ENCODE measurements at places on chromosomes 2 and 18. TPM values are rescaled to one million over a fixed set of nuclear protein-coding genes. Genes with fewer than 3 reads are reported as not detected.

DNA sequence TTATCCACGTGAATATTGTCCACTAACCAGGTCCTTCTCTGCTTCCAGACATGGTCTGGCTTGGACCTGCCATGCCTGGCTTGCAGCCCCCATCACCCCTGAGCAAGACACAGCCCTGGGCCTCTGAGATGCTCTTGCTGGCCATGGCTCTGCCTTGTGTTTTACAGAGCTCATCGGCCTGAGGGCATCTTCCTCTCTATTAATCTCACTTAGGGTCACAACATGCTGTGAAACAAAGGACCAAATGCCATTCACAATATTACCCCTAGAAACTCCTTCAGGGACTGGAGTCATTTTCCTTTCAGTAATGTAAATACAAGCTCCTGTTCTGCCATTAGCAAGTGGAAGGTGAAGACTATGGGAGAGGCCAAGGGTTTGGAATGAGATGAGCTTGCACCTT, 6.8 kb upstream of the TPO start:
- DNase-seq = no peak

DNA sequence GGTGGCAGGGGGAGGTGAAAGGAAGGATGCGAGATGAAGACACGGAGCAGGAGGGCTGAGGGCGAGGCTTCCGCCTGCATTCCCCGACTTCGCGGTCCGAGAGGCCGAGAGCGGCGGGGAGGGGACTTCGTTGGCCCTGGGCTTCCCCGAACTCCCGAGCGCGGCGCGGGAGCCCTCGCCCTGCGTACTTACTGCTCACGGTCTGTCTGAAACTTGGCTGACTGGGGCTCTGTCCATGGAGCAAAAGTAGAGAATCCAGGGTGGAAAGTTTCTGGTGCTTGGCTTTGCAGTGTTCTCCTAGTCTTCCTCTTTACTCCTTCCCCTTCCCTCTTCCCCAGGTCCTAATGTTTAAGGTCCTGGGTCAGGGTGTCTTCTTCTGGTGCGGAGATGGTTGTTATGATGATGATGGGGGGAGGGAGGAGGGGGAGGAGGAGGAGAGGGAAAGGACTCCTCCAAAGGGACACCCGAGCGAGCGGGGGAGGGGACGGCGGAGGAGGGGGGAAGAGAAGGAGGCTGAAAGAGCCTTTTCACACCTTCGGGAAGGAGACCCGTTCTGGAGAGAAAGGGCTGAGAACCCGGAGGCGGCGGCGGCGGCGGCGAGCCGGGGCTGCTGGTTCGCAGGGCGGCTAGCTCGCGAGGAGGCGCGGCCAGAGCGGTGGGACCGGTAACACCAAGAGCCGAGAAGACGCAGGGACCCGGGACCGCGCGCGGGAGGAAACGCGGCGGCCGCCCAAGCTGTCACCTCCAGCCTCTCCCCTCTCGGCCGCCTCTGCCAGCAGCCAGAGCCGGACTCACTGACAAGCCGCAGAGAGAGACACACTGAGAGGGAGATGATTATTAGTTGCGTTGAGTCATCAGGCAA, at the start of gene SATB2:
SATB2 (minus strand) TSS at position 793 of the 862 bp plus-strand sequence. CDS start 1,902 bp downstream, outside the sequence.
- peak; percentile 58 for DNase-seq

DNA sequence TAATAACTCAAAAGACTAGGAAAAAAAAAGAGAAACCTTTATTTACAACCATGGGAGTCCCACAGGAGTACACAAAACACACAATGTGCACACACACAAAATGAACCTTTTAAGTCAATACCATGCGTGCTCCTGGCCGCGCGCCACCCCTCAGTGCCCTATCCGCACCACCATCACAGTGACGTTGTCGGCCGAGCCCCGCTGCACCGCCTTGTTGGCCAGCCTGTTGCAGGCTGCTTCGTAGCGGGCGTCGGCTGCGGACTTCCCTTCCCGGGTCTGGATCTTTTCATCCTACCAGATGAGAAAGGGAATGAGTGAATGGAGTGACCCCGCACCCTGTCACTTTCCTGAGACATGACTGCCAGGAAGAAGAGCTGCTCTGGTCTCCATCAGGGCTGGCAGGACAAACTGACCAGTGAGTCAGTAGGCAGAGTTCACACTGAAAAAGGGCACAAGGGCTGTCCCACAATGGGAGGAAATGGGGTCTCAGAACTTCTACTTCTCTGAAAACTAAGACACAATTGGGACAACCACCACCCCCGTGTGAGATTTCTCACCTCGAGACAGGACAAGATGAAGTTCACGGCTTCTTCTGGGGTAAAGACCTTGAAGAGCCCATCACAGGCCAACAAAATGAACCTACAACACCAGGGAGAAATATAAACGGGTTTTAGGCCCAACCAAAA, 11.8 kb downstream of the ERFE start:
- peak; percentile 22 for DNase-seq

GRCh38 chr2:27152796-27153464, 4.1 kb downstream of the TCF23 start:
- peak; percentile 14 for DNase-seq

- no peak for DNase-seq
Observed at GRCh38 chr2:127046579-127046978, 60.4 kb downstream of the BIN1 start.

GRCh38 chr18:69291755-69292154, 108.9 kb upstream of the DOK6 start:
- no peak for DNase-seq

DNA sequence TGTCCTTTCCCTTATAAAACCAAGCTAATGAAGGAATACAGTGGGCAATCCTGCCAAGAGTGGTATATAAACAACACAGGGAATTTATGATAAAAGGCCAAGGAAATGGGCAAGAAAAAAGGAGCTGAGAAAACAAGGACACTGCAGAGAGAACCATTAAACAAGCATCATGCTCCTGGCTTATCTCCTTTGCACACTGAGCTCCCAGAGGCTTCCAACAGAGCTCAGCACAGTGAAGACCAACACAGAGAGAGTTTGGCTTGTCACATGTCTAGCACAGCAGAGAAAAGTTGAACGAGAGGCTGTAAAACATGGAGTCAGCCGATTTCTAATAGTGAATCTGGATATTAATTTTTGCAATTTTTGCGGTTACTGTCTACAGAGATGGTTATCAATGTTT, 68.0 kb upstream of the KLF7 start:
- DNase-seq = no peak

DNA sequence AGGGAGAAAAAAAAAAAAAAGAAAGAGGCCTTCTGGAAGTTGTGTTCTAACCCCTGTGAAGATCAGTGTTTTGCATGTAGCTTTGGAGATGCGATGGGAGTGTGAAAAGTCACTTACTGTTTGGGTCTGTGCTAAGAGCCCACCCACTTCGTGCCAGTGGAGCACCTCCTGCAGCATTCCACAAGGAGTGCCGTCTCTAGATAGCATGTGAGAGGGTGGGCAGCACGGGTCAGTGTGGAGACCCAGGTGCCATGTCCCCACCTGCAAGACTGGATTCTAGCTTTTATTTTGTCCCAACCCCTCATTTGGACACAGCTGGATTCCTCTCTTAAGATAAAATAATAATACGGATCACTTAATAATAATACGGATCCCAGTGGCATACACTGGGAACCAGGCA, 12.5 kb upstream of the TMEM185B start:
- DNase-seq = no peak

DNA sequence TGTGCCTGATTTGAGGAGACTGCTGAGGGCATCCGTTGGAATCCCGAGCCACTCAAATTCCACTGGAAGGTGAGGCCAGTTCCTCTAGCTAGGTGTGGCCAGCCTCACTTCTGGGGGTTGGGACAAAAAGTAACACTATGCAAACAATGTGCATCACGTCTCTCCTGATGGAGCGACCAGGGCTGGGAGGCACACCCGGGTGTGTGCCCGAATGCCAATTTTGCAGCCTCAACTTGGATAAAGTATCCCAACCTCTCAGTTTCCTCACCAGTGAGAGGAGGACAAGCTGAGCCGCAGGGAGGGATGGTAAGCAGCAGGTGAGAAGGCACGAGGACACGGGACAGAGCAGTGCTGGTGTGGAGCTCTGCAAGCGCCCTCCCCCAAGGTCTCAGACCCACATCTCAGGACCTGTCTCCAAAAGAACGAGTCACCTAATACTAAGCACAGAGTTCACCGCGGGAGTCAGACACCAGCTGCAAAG, 218.3 kb downstream of the HAUS1 start:
- DNase-seq = no peak

DNA sequence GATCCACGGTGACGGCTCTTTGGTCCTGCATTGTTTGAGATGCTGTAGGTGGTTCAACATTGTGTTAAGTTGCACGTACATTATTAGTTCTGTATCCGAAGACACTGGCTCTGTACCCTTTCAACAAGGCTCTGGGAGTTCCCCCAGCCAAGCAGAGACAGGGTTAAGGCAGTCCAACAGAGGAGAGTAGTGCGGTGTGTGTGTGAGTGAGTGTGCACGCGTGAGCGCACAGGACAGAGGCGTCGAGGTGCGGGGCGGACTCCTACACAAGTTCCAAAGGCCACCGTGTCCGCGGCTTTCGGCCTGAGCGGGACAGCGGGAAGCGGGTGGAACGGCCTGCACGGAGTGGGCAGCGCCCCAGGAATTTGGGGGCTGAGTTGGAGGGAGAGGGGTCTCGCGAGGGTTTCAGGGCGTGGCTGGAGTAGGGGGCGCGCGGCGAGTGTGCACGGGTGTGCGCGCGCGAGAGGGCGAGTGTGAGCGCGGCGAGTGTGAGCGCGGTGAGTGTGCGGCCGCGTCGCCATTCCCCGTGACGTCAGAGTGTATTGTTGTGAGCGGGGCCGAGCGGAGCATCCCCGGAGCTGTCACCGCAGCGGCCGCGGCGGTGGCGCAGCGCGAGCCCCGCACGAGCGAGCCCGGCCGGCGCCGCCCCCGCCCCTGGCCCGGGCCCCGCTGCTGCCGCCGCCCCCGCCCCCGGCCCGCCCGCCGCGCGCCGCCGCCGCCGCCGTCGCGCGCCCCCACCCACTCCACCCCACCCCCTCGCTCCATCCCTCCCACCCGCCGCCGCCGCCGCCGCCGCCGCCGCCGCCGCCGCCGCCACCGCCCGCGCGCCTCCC, at the start of gene ASXL3:
ASXL3 (plus strand) TSS at position 535 of the 833 bp plus-strand sequence. CDS start 413 bp downstream, outside the sequence.
- peak; percentile 5 for DNase-seq

DNA sequence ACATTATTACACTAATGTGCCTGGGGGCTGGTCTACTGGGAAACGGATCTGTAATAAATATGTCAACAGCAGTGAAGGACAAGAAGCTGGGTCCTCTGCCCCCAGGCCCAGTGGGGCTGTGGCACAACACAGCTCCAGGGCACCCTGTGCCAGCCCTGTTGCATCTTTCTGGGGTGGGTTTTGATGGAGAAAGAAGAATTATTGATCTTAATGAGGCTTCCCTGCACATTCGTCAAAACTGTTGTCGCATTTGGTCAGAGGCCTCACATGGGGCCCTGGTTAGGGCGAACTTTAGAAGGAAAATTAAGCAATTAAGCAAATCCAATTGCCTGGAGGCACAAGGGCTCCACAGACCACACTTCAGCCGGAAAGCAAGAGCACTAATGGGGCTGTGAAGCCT, 30.0 kb upstream of the TWIST2 start:
- no peak for DNase-seq

DNA sequence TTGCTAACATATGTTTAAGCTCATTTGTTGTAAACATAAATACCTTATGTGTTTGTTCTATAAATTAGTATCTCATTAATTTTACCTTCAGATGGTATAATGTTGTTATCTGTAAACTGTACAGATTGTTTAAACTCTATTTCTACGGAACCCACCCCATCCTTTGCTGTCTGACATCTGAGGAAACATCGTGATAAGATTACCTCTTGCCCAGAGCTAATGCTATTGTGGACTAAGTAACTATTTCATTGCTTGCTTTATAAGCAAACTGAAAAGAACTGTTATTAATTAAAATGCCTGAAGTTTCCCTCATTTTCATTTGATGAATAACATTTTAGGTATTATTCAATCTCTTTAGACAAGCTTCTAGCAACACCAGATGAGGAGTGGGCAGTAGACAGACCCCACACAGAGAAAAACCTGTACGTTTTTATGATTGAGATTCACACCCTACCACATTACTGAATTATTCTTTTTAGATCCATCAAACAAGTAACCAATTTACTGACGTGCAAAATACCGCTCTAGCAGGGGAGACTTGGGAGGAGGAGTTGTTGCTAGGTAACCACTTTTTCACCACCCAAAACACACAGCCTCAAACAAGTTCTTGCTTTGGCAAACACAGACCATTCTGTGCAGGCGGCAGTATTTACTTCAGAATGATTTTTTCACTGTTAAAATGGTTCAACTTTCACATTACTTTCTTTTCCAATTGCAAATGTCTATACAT, 1.9 kb upstream of the SYT4 start:
- no peak for DNase-seq

GRCh38 chr2:152875701-152876695, 157.6 kb downstream of the ARL6IP6 start:
- DNase-seq = peak; percentile 24

CYS1 gene
- 7.0 TPM for total RNA-seq

CCDC68 gene
- 7.4 TPM for total RNA-seq

ANKRD23 gene
- 6.0 TPM for total RNA-seq

BCL11A gene
- 0.09 TPM for total RNA-seq

NOSTRIN gene
- 0.81 TPM for total RNA-seq

RAPGEF4 gene
- 1.3 TPM for total RNA-seq

CHRNA1 gene
- not detected for total RNA-seq

CTDSP1 gene
- 53.6 TPM for total RNA-seq

POTEI gene
- total RNA-seq = not detected

CPO gene
- not detected for total RNA-seq

SPATA3 gene
- total RNA-seq = not detected

CTNNA2 gene
- total RNA-seq = 0.36 TPM
